CD8-positive, alpha-beta memory T cell (primary cell): ENCODE measurements at places on chromosomes 3 and 15.

DNA sequence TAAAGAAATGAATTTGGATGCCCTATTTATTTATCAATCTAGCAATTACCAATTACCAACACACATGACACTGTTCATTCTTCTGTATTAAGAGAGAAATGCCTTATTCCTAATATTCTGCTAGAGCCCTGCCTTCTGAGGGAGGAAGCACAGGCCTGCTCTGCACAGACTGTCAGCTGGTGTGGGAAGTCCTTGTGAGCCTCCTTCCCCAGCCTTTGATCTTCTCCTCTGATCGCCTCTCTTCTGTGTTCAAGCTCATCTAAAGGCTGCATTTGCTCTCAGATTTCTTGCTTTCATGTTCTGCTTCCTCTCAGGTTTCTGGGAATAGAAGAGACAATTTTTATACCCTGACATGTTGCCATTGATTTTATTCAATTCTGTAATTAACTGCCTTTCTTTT, 290.6 kb upstream of the UMPS start:
- DNase-seq: no peak

- no peak for DNase-seq
Observed at GRCh38 chr15:62625429-62626033, 417.0 kb upstream of the TPM1 start.

DNA sequence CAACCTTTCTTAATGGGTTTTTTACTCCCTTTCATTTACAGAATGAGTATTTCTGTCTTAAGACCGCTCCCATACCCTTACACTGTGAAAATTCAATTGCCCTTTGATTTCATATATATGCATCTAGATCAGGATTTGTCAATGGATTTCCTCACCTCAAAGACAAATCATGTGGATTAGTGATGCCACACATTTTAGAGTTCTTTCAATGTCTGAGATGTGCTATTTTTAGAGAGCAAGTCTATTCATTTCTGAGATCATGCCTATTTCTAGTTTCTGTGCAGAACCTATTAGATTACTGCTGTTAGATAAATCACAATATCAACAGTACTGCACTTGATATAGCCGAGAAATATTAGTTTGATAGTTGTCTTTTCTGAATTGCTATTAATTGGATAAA, 137.3 kb downstream of the GABRB3 start:
- DNase-seq: no peak

GRCh38 chr3:178238179-178238578, 298.1 kb upstream of the KCNMB2 start:
- DNase-seq: no peak

DNA sequence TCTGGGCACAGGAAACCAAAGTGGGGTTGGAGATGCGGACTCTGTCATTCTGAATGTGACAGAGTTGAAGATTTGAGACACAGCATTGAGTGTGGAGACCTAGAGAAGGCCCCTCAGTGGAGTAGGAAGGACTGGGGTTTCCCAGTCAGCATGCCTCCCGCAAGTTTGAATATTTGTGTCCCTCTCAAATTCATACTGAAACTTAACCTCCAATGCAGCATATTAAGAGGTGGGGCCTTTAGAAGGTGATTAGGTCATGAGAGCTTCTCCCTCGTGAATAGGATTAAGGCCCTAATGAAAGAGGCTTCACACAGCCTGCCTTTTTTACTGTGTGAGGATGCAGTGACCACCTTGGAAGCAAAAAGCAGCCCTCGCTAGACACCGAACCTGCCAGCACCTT, 8.0 kb downstream of the HDDC3 start:
- no peak for DNase-seq

DNA sequence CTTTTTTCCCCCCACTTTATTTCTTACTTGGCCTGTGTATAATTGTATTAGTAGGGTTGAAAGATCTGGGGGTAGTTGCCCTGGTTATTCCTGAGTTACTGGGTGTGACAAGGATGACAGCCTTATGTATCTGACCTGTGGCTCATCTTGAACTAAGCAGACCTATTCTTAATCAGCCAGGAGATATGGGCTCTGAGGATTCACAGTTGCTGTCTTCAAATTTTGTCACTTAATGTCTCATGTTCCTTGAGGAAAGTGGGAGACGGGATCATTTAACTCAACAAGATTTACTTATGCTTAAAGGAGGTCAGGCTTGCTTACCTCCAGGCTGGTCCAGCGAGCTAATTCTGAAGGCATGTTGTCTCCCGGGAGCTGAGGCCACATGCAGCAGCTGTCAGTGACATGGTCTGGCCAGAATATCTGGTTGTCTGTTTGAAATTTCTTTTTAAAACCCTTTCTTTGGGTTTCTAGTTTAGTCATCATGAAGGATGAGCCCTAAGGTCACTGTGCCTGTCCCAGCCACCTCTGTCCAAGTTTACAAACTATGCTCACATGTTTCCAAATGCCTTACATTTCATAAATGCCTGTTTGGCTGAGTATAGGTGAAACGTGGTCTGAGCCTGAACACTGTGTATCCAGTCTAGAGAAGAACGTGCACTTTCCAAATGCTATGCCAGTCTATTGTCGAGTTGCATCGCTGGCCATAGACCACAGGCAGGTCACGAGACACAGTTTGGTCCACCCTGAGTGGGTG, 26.8 kb downstream of the LRTM1 start:
- no peak for DNase-seq

DNA sequence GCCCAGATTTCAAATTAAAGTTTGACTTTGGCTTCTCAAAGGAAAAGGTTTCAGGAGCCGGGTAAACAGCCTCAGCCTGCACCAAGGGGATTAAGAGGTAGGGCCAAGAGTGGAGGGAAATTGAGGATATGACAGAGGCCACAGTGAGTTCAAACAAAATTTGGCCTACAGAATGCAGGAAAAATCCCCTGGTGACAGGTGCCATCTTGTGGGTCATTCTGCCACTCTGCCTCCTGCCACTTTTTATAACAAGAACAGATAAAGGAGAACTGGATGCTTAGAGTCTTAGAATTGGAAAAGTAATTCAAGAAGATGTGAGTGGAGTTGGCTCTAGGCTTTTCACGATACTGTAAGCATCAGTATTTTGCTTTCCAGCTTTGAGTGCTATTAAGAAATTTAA, 253.2 kb downstream of the NR2F2 start:
- no peak for DNase-seq

DNA sequence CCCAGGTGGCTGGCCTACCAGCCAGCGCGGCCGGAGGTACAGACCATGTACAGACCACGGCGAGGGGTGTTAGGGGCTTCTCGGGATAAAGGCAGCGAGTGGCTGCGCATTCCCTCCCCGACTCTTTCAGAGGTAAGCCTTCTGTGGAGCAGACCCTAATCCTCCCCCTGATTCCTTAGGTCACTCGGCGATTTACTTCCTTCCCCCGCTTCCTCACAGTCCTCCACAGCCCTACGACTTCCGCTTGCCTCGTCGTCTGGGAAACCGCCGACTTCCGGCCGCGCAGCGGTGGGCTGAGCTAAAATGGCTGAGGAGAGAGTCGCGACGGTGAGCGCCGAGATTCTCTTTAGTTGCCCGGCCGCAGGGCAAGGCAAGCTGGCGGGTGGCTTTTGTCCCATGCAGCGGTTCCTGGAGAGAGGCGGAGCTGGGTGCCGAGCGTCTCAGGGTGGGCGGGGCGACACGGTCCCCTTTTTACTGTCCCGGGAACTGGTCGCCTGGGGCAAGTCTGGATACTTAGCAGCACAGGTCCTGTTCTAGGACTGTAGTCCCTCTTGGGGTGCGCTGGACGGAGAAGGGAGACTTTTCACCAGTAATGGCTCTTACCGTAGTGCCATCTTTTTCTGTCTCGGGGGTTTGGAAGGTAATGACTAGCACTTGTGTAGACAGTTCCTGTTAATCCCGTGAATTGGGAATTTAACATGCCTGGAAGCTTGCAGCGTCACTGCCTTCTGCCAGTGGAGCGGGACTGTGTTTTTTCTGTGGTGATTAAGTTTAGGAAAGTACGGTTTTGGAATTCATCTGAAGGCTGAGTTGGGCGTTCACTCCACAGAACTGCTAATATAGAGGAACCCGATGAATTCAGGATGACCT, at the start of the genes BBS4 and HIGD2B:
TSS of gene BBS4 (plus strand) at position 283 of the 870 bp plus-strand sequence. CDS start at position 304, 21 bp downstream.
TSS of gene HIGD2B (minus strand) at position 258 of the 870 bp plus-strand sequence. CDS start 9,808 bp downstream, outside the sequence.
- DNase-seq: peak; percentile 73

DNA sequence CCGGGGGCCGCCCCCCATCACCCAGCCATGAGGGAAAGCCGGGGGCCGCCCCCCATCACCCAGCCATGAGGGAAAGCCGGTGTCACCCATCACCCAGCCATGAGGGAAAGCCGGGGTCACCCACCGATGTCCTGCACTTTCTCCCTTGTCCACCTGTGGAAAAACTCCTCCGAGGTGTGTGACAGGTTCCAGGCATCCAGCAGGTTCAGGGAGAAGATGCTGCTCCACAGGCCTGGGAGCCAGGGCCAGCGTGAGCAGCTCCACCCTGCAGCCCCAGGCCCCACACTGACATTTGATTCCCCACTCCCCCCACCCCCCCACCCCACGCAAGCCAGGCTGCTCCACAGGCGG, 15.5 kb upstream of the EHD4 start:
- DNase-seq: no peak

DNA sequence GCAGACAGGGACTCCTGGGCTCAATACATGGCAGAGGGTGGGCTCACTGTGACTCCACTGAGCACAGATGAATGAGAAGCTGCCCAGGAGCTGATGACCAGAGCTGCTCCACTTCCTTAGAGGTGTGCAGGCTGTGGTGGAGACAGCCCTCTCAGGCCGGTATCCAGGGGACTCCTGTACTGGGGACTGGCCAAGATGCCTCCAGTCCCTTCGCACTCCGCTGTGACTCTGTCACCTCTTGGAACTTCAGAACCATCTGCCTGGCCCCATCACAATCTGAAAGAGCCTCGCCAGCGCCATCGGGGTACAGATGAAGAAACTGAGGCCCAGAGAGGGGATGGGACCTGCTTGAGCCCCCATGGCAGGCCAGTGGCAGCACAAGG, 111.2 kb downstream of the ETFA start:
- DNase-seq: no peak

DNA sequence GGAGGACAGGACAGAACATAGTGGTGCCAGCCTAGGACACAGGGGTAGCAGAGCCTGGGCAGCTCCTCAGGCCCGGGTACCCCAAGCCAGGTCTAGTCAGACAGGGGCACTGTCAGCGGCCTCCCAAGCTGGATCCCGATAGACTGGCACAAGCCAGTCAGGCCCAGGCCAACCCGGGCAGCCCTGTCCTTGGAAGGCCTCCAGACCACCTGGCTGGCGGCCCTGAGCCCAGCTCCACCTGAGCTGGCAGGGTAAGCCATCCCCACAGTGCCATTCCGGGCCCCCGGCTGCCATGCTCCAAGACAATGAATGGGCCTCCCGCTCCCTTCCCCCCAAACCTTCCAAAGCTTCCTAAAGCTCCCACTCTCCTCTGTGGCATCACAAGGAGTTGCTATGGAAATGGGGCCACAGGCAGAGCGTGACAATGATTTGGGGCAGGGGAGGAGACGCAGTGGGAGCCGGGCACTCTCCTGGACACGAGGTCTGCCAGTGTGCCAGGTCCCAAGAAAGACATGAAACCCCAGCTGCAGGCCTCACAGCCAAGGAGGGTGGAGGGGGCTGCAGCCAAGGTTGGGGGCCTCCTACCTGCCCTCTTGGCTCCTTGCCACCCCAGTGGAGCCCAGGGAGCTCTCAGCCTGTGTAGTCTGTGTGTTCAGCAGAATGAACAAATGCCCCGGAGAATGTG, 165.6 kb upstream of the LINGO1 start:
- no peak for DNase-seq

DNA sequence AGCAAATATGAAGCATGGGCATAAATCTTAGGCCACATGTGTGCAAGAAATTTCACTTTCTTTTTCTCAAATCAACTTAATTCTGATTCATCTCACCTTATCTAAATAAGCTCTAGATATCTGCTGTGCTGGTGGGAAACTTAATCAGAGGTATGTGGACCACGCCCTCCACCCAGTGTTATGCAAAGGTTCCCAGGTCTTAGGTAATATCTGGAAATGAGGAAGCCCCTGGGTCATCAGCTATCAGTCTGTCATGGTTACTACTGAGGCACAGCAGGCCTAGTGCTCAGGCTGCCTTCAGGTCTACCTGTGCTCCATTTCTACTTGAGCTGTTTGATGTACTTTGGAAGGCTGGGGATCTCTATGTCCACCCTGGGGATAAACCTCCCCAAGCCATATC, 134.4 kb upstream of the KCNH8 start:
- no peak for DNase-seq

DNA sequence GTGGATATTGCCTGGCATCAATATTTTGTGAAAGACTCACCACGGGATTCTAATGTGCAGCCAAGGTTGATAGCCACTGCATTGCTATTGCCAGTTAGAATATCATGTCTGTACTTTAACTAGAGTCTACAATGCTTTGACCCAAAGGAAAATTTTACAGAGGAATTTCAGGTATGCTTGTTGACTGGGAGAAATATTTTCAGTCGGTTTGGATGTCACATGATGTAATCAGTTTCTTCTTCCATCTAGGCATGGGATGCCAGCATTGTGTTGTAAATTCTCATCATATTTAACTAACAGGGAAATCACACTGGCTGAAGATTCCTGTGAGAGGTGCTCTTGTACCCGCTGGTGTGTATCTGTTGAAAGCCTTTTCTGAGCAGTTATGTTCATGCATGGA, 508.9 kb upstream of the ADAMTS9 start:
- DNase-seq: no peak

DNA sequence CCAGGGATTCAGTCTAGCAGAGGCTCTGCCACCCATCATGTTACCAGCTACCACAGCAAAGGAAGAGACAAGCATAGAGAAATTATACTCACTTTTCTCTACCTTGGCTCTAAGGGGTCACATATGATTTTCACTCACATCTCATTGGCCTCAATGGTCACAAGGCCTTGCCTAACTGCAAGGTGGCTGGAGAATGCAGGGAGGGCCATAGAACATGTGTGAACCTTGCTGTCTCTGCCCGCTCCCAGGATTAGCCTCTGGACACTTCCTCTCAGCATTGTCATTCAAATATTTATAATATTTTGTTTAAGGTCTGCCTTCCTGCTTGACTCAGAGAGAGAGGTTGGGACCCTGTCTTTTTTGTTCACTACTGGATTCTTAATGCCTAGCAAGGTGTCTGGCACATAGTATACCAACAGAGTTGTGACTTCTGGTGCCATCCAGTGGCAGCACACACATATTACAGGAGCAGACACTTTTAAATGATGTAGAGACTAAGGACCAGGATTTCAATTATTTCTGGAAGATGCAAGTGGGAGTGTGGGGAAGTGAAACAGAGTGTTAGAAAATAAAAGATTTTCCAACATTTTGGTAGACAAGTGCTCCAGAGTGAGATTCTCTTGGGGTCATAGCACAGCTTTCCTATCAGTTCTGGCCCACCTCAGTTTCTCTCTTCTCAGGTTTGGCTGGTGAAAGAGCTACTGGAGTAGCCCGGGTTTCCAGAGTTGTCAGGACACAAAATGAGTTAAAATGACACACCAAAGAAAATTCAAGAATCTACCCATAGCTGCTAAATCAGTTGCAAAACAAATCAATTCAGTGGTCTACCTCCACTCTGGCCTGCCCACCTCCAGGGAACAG, 119.0 kb upstream of the RASGRP1 start:
- peak; percentile 80 for DNase-seq
